Smooth muscle cell of trachea (primary cell): ENCODE measurements at places on chromosomes 4 and X. TPM values are rescaled to one million over a fixed set of nuclear protein-coding genes. Genes with fewer than 3 reads are reported as not detected.

CLCN5 gene
- total RNA-seq = 6.0 and 7.3 TPM in 2 replicates

SSX3 gene
- total RNA-seq = not detected in 2 replicates

SLC4A4 gene
- total RNA-seq = 16.0 and 22.1 TPM in 2 replicates

DOK7 gene
- 0.17 TPM in 1 of 2 replicates, not detected in the other for total RNA-seq
